ENCODE measurements at places on chromosomes 7 and 10.

DNA sequence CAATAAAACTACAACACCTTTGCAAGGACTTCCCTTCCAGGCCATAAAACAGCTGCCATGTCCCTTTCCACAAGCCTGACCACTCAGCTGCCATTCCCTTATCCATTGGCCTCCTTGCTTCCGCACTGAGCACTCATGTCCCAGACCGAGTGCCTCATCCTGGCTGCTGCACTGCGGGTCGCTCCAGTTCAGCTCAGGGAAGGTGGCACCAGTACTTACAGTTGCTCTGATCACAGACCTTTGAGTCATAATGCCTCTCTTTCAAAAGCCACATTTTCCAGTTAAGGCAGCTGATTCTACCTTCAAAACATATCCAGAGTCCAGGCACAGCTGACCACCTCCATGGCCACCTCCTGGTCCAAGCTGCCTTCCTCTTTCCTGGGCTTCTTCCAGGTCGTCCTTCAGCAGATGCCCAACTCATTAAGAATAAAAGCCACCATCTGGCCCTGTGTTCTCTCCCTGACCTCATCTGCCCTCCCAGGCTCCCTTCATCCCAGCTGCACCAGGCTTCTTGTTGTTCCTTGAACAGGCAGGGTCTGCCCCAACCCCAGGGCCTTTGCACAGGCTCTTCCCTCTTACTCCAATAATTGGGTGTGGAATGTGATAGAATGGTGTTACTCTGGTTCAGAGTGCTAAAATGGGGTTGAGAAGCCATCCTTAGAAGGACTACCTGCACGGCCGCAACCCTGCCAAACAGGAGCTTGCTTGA is 64.5 kb downstream of the RAMP3 start:
- DNase-seq = no peak

- no peak for DNase-seq
Measured at GRCh38 chr7:126845331-126845730, 407.4 kb downstream of the GRM8 start.

DNA sequence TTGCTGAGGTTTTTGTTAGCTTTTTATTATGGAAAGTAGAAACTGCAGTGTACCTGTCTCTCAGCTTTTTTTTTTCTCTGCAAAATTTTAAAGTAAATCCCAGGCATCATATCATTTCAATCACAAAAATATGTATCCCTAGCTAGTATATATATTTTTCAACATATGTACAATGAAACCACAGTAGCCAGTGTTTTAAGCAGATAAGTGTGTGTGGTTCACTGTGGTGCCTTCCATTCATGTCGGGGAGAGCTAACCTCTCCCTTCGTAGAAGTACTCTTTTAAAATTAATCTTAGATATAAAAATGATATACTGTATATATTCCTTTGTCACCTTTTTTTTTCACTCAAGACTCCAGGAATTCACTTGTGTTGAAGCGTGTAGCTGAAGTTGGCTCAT is 22.7 kb downstream of the CUL1 start:
- DNase-seq = no peak

DNA sequence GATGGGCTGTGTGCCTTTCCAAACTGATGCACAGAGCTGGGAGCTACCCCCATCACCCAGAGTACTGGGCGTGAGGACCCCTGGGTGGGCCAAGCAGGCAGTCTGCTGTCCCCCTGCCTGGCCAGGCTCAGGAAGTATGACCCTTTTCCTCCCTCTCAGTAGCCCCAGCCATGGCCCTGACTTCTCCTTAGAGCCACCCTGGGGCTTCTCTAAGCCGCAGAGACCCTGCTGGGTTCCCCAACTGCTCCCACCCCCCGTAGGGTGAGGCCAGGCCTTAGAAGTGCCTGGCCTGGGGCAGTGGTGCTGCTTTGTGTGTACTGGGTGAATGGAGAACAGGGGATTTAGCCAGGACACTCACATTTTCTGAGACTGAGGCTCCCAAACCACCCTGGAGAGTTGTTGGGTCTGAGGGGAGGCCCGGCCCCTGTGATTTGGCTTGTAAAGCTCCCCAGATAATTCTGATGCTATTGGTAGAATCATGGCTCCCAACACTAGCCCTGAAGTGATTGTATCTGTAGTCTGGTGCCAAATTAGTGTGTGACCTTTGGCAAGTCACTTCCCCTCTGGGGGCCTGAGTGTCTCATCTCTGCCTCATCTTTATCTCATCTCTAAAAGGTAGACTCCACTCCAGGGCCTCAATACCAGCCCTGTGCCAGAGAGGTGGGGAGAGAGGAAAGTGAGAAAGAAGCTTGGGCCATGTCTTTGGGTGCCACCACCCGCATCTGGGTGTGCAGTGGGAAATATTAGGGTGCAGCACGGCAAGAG is 99.7 kb upstream of the PPIF start:
- DNase-seq = no peak

GRCh38 chr7:87498893-87499292 is 23.4 kb upstream of the ABCB4 start:
- DNase-seq = no peak

- no peak for DNase-seq
Measured at GRCh38 chr7:139914306-139915267, 85.5 kb downstream of the TBXAS1 start.

Data from nucleus accumbens (tissue), 56 donors.